Spleen (tissue), 13 donors: ENCODE measurements at places on chromosomes 3 and 15. TPM values are rescaled to one million over a fixed set of nuclear protein-coding genes. Genes with fewer than 3 reads are reported as not detected.

GRCh38 chr3:113105093-113105449 lies 106.3 kb upstream of the BOC start:
- DNase-seq, result no peak
- H3K36me3 ChIP-seq, result no peaks in the 10 kb centered on the region
- H3K4me1 ChIP-seq, result no peaks in the 10 kb centered on the region
- no peak overlapping the region for H3K27ac ChIP-seq
- no peak overlapping the region for H3K4me3 ChIP-seq

GRCh38 chr3:127692501-127693335 lies 20.0 kb downstream of the ABTB1 start:
- no peak overlapping the region for H3K4me3 ChIP-seq
- peak; percentile 69 for DNase-seq
- peaks cover 31% of the 10 kb centered on the region for H3K4me1 ChIP-seq

DNA sequence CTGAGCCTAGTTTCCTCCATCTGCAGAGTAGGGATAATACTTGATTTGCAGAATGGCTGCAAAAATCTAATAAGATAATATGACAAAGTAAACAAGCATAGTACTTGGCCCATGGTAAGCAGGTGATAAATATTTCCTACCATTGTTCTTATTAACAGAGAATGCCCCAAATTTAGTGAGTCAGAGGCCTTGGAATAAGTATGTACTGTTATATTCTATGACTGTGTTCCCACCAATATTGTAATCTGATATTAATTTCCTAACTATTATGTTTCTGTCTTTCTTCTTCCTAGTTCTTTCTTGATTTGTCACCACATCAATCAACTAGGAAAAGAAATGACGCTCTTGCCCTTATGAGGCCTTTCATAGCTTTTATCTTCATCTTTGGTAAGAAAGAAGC lies 178.4 kb upstream of the SLC2A2 start:
- H3K4me3 ChIP-seq, result no peak overlapping the region
- no peaks in the 10 kb centered on the region for H3K27me3 ChIP-seq
- no peaks in the 10 kb centered on the region for H3K4me1 ChIP-seq
- H3K27ac ChIP-seq, result peak overlapping the region; percentile 49
- DNase-seq, result no peak

DNA sequence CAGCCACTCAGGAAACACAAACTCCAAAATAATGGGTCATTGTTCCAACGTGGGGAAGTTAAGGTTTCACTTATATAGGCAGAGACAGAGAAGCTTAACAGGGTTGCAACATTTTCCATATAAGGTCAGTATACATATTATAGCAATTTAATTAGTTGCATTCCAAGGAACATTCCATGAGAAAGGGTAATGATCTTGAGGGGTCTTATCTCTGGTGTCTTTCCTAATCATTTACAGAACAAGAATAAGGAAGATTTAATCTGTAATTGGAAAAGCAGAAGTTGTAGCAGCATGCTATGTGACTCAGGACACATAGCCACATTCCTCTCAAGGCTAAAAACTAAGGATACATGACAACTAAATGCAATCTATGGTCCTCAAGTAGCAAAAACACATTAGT lies 4.9 kb downstream of the MNS1 start:
- H3K4me1 ChIP-seq, result peaks cover 7% of the 10 kb centered on the region
- H3K4me3 ChIP-seq, result no peak overlapping the region
- no peaks in the 10 kb centered on the region for H3K36me3 ChIP-seq

DNA sequence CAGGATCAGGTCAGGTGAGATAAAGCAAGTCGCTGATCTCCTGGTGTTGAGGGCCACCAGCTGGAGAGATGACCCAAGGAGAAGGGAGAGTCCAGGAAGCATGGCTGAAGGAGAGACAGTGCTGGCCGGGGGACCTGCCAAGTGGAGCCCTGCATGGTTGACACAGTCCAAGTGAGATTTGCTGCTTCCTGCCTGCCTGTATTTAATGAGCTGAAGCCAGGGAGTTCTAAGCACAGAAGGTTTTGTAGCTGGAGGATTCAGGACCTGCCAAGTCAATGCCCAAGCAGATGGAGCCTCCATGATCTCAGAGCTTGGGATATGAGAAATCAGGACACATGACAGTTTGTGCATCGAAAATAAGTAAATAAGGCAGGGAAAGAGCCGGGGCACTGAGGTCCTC lies 125.6 kb downstream of the SRGAP3 start:
- H3K36me3 ChIP-seq, result no peaks in the 10 kb centered on the region
- H3K4me1 ChIP-seq, result no peaks in the 10 kb centered on the region
- no peaks in the 10 kb centered on the region for H3K27me3 ChIP-seq
- H3K27ac ChIP-seq, result no peak overlapping the region
- no peak overlapping the region for H3K4me3 ChIP-seq
- DNase-seq, result no peak

DNA sequence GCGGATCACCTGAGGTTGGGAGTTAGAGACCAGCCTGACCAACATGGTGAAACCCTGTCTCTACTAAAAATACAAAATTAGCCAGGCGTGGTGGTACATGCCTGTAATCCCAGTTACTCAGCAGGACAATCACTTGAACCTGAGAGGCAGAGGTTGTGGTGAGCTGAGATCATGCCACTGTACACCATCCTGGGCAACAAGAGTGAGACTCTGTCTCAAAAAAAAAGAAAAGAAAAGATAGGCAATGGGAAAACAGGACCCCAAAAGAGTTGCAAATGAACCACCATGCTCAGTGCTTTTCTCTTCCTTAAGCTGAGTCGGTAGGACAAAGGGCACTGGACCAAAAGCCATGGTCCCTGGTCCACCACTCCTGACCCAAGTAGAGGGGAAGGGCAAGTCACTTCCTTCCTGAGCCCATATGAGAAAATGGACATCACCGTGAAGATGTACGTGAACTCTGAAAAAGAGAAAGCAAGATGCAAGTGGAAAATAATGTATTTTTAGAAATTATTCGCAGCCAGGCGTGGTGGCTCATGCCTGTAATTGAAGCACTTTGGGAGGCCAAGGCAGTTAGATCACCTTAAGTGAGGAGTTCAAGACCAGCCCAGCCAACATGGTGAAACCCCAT lies 2.6 kb downstream of the ITGB5 start:
- no peak overlapping the region for H3K4me3 ChIP-seq
- H3K36me3 ChIP-seq, result no peaks in the 10 kb centered on the region
- H3K27ac ChIP-seq, result no peak overlapping the region
- H3K4me1 ChIP-seq, result peaks cover 13% of the 10 kb centered on the region

DNA sequence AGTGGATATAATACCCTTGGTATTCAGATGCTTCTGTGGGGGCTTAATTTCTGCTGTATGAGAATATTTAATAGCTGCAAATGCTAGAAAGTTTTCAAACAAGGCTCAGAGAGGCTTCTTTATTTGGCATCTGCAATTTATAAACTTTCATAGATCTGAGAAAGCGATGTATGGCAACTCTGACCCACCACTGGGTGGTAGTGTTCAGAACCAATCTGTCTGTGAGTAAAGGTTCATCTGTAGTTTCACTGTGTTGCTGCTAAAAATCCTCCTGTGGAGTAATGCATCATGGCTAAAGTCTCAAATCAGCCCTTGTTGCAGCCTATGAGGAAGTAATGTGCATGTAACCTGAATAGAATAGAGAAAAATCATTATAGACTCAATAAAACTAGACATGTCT lies 47.4 kb downstream of the CLSTN2 start:
- no peaks in the 10 kb centered on the region for H3K36me3 ChIP-seq
- H3K27me3 ChIP-seq, result no peaks in the 10 kb centered on the region
- H3K27ac ChIP-seq, result no peak overlapping the region
- no peaks in the 10 kb centered on the region for H3K4me1 ChIP-seq
- no peak overlapping the region for H3K4me3 ChIP-seq
- no peak for DNase-seq

- no peak for DNase-seq
- no peak overlapping the region for H3K27ac ChIP-seq
- H3K4me3 ChIP-seq, result no peak overlapping the region
- H3K27me3 ChIP-seq, result no peaks in the 10 kb centered on the region
Measured at GRCh38 chr3:31369637-31370379, 162.9 kb upstream of the STT3B start.

GRCh38 chr3:16064642-16065414 lies 109.7 kb upstream of the GALNT15 start:
- H3K4me3 ChIP-seq, result no peak overlapping the region
- no peak for DNase-seq
- H3K27me3 ChIP-seq, result no peaks in the 10 kb centered on the region
- peaks cover 10% of the 10 kb centered on the region for H3K4me1 ChIP-seq
- H3K36me3 ChIP-seq, result no peaks in the 10 kb centered on the region

- no peaks in the 10 kb centered on the region for H3K27me3 ChIP-seq
- no peak for DNase-seq
- H3K4me1 ChIP-seq, result peaks cover 25% of the 10 kb centered on the region
- no peak overlapping the region for H3K4me3 ChIP-seq
Measured at GRCh38 chr3:112395181-112395895, 62.4 kb downstream of the CD200 start.

DNA sequence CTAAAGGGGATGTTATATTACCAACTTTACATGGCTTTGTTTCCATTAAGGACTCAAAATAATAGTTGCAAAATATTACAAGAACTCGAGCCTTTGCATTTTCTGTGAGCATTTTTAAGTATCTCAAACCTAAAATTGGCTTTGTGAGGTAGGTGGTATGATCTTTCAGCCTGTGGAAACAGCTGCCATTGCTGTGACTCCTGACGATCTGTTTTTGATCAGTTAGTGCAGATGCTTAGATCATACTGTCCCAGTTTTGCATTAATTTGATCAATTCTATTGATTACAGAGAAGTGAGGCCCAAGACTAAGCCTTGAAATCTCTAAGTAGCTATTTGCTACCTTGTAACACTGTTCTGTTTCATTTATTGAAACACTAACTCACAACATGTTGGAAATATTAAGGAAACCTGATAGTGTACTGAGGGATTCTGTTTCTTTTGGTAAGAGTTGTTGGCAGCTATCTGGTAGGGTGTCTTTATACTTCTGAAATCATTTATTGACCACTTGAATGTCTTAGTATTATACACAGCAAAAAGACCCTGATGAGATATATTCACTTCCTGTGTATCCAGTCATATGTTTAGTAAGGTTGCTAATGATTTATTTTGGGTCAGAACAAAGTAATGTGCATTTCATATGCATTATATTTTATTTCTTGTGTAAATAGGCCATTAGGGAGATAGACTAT lies 14.8 kb downstream of the SKIL start:
- no peaks in the 10 kb centered on the region for H3K27me3 ChIP-seq
- H3K4me3 ChIP-seq, result no peak overlapping the region
- H3K27ac ChIP-seq, result no peak overlapping the region
- peaks cover 10% of the 10 kb centered on the region for H3K36me3 ChIP-seq
- no peak for DNase-seq
- peaks cover 41% of the 10 kb centered on the region for H3K4me1 ChIP-seq

DNA sequence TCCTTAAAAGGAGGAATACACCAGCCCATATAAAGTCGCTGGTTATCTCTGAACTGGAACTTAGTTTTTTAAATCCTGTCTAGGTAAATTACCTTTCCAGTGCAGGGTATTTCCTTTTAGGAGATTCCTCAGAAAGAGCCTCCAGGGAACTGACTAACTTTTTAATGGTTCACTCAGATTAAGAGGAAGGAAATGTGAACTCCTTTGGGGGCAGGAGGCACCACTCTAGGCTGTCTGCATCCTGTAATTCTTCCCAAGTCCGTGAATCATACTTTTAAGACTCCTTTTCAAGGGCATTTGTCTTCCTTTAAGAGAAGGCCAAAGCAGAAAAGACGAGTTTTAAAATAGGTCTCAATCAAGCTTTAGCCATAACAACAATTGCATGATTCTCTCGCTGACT lies 871.2 kb upstream of the NR2F2 start:
- no peaks in the 10 kb centered on the region for H3K27me3 ChIP-seq
- H3K36me3 ChIP-seq, result no peaks in the 10 kb centered on the region
- no peak overlapping the region for H3K4me3 ChIP-seq
- no peaks in the 10 kb centered on the region for H3K4me1 ChIP-seq
- H3K27ac ChIP-seq, result peak overlapping the region; percentile 53

GRCh38 chr15:42111924-42112323 lies 17.6 kb upstream of the PLA2G4D start:
- no peak for DNase-seq
- no peaks in the 10 kb centered on the region for H3K36me3 ChIP-seq
- H3K27ac ChIP-seq, result no peak overlapping the region
- no peak overlapping the region for H3K4me3 ChIP-seq

DNA sequence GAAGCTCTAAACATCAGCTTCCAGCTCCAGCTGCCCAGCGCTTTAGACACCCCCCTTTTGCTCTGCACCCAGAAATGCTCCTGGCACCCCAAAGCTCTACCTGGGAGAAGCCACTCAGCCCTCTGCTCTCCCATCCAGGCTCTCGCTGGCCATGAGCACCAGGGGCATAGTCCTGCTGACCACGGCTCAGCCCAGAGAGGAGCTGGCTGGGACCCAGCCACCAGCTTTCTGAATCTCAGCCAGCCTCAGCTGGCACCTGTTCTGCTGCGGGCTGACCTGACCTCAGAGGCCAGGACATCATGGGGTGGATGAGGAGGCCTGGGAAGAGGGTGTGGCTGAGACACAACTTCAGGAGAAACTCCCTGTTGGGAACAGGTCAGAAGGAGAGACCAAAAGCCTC lies 8.6 kb downstream of the NTRK3 start:
- no peak for DNase-seq
- H3K4me3 ChIP-seq, result no peak overlapping the region
- H3K36me3 ChIP-seq, result no peaks in the 10 kb centered on the region
- no peaks in the 10 kb centered on the region for H3K27me3 ChIP-seq
- H3K27ac ChIP-seq, result no peak overlapping the region
- H3K4me1 ChIP-seq, result peaks cover 10% of the 10 kb centered on the region

The MYH15 gene
- 0.20 TPM for total RNA-seq

The CPA3 gene
- total RNA-seq, result not detected

The PIGZ gene
- total RNA-seq, result 2.7 TPM

The NME9 gene
- total RNA-seq, result 0.52 TPM

The TNIK gene
- total RNA-seq, result 9.0 TPM

The BFSP2 gene
- total RNA-seq, result 2.4 TPM

The ISLR gene
- 49.6 TPM for total RNA-seq

The TF gene
- 1.7 TPM for total RNA-seq

The EIF4E3 gene
- 35.1 TPM for total RNA-seq

The UCN2 gene
- 0.54 TPM for total RNA-seq

The DAZL gene
- total RNA-seq, result 0.51 TPM

The P3H2 gene
- total RNA-seq, result 70.6 TPM

The ARRDC4 gene
- total RNA-seq, result 11.7 TPM

The ATP13A5 gene
- total RNA-seq, result not detected

The SLC24A5 gene
- not detected for total RNA-seq

The MED12L gene
- 2.2 TPM for total RNA-seq
